ENCODE measurements at places on chromosomes 3 and 15.

DNA sequence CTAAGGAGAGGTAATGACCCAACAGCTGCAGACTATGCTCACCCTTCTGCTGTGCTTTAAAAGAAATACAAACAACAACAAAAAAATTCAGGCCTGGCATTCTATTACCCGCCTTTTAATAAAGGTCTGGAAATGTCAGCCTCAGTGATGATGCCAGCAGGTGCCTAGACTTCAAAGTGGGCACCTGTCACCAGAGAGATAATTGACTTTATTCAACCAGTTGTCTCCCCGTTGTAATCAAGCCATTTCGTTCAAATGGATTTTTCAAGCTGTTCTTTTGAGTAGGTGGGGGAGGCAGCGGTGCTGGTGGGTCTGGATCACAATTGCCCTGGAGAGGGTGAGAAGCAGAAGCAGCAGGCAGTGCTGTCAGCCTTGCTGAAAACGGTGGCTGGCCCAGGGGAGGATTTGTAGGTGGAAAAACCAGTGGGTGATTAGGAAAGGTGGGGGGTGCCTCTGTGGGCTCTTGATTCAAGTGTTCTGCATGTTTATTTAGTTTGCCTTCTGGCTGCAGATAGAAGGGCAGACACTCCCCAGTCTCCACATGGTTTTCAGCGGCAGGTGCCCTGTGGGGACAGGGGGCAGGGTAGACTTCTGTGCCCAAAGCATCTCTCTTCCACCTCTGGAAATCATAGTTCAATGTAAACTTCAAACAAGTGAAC, 300.2 kb upstream of the SLCO3A1 start:
- DNase-seq, result no peak

DNA sequence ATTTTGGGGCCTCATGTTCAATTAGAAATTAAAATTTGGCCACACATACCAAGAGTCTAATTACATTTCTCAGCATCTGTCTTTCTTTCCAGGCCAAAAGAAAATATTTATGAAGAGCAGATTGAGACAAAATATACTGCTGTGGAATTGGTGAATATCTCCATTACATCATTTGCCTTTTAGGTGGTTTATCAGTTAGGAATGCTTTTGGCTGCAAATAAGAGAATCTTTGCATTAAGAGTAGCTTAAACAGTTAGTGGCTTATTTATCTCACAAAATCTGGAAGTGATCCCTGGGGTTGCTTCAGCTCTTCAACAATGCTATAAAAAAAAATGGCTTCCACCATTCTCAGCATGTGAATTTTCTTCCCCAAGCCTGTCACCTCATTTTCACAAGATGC, 308.7 kb downstream of the MAGI1 start:
- DNase-seq, result no peak

DNA sequence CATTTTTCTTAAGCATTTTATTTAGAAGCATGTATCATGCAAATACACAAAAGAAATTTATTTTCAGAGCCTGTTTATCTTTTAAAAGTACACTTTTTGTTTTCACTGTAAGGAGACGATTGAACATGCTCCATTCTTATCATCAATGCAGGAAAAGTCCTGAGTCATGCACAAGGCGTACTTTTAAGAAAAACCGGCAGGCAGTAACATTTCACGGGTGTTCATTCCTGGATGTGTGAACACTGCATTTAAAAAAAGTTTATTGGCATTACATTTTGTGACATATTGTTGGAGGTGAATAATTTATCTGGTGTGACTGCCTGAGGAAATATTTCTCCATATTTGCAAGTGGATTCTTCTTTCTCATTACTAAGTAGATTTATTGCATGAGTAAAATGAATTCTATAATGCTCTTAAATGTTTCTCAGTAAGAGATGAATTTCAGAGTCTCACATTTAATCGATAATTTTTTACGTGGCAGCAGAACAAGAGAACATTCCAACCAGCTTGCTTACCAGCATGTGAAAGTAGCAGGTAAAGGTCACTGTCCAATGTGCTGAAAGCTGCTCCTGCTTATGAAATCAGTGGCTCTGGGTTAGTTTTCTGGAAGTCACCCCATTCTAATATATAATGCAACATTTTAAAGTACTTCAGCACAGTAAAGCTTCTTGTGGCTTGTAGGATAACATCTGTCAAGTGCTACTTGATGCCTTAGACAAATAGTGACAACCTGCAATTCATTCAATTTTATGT, 87.0 kb downstream of the SV2B start:
- DNase-seq, result no peak

- DNase-seq, result no peak
Observed at GRCh38 chr15:75712668-75713337, at the start of gene CSPG4. Gene CSPG4 (minus strand): TSS chr15:75712848. CDS start chr15:75712755, 93 bp downstream.

GRCh38 chr15:42131826-42132806, 24.3 kb downstream of the PLA2G4F start:
- DNase-seq, result no peak

DNA sequence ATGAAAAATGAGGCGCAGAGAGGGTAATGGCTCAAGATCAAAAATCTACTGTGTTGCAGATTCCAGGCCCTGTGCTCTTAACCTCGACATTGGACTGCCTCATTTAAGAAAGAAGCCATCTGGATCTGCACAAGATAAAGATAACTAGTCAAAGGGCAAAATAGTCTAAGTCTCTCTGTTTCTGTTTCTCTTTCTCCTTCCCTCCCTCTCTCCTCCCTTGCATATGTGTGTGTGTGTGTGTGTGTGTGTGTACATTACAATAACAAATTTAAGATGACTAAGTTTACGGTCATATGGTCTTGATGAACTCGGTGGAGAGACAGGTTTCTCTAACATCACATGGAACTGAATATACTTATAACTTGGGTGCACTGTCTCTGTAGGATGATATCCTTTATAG, 69.2 kb downstream of the MEIS2 start:
- no peak for DNase-seq

GRCh38 chr3:64053581-64053980, 30.3 kb upstream of the PSMD6 start:
- DNase-seq, result no peak

- DNase-seq, result peak; percentile 40
Observed at GRCh38 chr3:169661361-169662131, 2.0 kb downstream of the MECOM start.

GRCh38 chr3:46903341-46904302, 26.1 kb downstream of the PTH1R start:
- DNase-seq, result no peak

DNA sequence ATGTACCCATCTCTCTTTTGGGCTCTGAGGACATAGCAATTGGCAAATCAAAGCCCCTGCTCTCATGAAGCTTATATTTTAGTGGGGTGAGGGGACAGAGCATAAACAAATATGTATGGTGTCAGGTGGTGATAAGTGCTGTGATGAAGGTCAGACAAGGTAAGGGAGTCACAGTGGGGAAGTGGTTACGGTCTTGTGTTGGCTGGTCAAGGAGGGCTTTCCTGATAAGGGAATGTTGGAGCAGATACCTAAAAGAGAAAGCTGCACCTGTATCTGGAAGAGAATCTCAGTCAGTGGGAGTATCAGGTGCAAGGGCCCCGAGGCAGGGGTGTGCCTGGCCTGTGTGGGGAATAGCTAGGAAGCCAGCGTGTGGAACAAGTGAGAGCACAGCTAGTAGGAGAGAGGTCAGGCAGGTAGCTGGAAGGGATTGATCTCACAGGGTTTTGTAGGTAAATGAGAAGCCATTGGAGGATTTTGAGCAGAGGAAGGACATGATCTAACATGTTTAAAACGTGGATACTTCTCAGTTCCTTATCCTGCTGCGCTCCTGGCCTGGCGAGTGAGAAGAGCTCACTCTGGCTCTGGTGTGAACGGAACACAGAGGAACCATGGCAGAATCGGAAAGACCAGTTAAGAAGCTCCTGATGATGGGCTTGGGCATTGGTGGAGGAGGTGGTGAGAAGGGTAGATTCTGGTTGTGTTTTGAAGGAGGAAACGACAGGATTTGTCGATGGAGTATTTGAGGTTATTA, 35.5 kb downstream of the MRAS start:
- DNase-seq, result no peak

- no peak for DNase-seq
Observed at GRCh38 chr3:27349832-27350231, 19.4 kb downstream of the NEK10 start.

DNA sequence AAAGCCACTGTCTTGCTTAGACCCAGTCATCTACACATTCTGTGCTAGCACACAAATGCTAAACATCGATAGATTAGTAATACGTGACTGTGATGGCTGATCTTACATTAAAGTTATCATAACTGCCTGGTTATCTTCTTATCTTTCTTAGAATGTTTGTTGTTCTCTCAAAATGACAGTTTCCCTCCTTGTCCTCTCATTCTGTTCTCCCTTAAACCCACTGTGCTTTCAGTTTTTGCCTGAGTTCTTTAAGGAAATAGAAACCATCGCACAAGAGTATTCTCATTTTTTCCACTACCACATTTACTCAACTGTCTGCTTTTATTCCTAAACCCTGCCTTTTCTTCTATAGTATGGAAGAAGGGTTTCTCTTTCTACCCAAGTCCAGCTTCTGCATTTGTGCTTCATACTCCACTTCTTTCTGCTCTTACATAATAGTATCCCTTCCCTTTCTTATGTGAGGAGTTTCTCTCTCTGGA, 17.1 kb downstream of the STX19 start:
- DNase-seq, result no peak

DNA sequence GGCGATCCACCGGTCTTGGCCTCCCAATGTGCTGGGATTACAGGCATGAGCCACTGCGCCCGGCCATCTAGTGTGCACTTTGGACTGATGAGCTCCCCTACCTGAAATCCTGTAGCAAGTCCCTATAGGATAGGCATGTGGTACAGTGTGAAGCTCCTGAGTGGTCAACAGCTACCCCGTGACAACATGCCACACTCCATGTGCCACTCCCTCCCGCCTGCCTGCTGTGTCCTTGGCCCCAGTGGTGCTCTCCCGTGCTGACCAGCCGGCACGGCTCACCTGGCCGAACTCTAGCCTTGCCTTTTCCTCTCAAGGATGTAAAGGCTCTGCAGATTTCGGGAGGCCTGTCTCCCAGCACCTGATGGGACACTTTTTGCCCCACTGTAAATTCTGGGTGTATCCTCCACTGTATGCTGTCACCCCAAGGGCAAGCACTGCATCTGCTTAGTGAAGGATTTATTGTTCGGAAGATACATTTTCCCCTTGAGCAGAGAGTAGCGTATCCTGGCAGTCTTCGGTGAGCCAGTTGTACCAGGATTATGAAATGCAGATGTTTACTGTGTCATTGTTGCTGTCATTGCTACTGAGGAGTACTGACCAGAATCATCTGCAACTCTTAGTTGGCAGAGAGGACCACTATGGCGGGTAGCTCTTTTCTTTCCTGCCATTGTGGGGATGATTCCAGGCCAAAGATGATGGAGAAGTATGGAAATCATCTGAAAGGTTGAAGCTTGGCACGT, 64.7 kb downstream of the IGF1R start:
- no peak for DNase-seq

DNA sequence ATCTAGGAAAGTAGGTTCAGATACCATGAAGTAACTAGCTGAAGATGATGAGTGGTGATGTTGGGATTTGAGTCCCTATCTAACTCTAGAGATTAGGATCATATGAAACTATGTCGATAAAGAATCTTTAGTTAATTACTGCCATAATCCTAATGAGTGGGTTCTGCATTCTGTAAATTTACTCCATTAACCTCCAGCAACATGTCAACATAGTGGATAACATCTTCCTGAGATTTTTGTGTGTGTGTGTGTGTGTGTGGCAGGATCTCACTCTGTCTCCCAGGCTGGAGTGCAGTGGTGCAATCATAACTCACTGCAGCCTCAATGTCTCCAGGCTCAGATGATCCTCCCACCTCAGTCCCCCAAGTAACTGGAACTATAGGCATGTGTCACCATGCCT, 272.9 kb upstream of the DPH6 start:
- DNase-seq, result no peak

GRCh38 chr3:25404569-25404968, 23.5 kb upstream of the RARB start:
- no peak for DNase-seq

DNA sequence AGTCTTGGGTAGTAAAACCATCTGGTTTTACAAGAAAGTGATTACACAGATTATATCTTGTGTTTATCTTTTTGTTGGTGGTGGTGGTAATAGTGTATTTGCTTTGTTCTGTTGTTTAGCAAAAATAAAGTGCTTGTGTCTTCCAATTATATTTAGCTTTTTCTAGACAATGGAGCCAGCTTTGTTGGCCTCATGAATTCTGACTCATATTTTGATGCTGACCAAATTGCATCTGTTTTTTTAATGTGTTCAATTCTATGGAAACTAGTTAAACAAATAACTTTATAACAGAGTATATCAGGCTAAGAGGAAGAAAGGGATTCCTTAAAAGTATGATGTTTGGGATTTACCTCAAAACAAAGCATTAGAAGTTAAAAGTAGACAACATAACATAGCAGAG, 69.3 kb upstream of the BFSP2 start:
- DNase-seq, result no peak

- no peak for DNase-seq
Observed at GRCh38 chr3:192861972-192862371, 55.7 kb downstream of the MB21D2 start.

GRCh38 chr3:46141813-46142212, 66.3 kb downstream of the CCR1 start:
- no peak for DNase-seq
